ENCODE measurements at places on chromosomes 16 and 17. TPM values are rescaled to one million over a fixed set of nuclear protein-coding genes. Genes with fewer than 3 reads are reported as not detected.

Gene CLEC10A
- total RNA-seq: not detected

Gene HAGH
- 43.6 TPM for total RNA-seq

Gene VPS9D1
- 17.4 TPM for total RNA-seq

Gene TMEM170A
- total RNA-seq: 57.4 TPM

Gene CLEC18C
- total RNA-seq: 0.17 TPM

Gene ATP2C2
- 10.8 TPM for total RNA-seq

Gene SLC6A2
- total RNA-seq: not detected

Gene CDRT15L2
- not detected for total RNA-seq

Gene ADAD2
- not detected for total RNA-seq

Gene SOCS1
- total RNA-seq: 6.6 TPM

Gene PLD6
- 1.00 TPM for total RNA-seq

Gene CCL5
- not detected for total RNA-seq

Gene NBR1
- 59.5 TPM for total RNA-seq

Gene RND2
- total RNA-seq: 14.6 TPM

Gene LRRC59
- 55.2 TPM for total RNA-seq

Gene CCL1
- not detected for total RNA-seq

Gene SMYD4
- 33.5 TPM for total RNA-seq

Gene MAPT
- 2.5 TPM for total RNA-seq

Gene SIAH1
- 40.5 TPM for total RNA-seq

Gene CA5A
- total RNA-seq: not detected

Gene CCL8
- not detected for total RNA-seq

Gene HID1
- total RNA-seq: 101 TPM

Gene MT1G
- total RNA-seq: 2.9 TPM

Gene NXPH3
- total RNA-seq: 0.20 TPM

Gene ZNF205
- 23.3 TPM for total RNA-seq

Gene EPX
- not detected for total RNA-seq

Gene GJD3
- total RNA-seq: not detected

Gene KRT33A
- not detected for total RNA-seq

Gene CCL14
- not detected for total RNA-seq

Gene ZNF385C
- 2.7 TPM for total RNA-seq

Gene ASPSCR1
- 55.7 TPM for total RNA-seq

Gene NOG
- 0.24 TPM for total RNA-seq

Gene HBA1
- total RNA-seq: not detected

Gene NQO1
- total RNA-seq: 175 TPM

Gene SULT1A3
- total RNA-seq: 33.3 TPM

Gene PDILT
- total RNA-seq: not detected

Gene MSL1
- total RNA-seq: 143 TPM

Gene EPN3
- total RNA-seq: 9.1 TPM

Gene CA10
- 0.53 TPM for total RNA-seq

Gene CCL3
- total RNA-seq: not detected

Gene SPATA22
- not detected for total RNA-seq

Gene NHLRC4
- 0.51 TPM for total RNA-seq

Gene NPIPB6
- total RNA-seq: 5.7 TPM

Gene RASD1
- total RNA-seq: 5.6 TPM
